Stimulated activated CD4-positive, alpha-beta T cell treated with anti-CD3 and anti-CD28 coated beads, Interleukin-4, amount 100 ng/mL, for 24 hours (primary cell): ENCODE measurements at places on chromosomes 5 and 9.

DNA sequence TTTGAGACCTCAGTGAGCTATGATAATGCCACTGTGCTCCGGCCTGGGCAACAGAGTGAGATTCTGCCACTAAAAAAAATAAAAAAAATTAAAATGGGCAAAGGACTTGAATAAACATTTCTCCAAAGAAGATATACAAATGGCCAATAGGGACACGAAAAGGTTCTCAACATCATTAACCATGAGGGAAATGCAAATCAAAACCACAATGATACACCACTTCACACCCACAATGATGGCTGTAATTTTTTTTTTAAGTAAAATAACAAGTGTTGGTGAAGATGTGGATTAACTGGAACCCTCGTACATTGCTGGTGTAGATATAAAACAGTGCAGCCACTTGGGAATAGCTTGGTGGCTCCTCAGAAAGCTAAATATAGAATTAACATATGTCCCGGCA lies 68.0 kb downstream of the SIL1 start:
- no peak for DNase-seq

DNA sequence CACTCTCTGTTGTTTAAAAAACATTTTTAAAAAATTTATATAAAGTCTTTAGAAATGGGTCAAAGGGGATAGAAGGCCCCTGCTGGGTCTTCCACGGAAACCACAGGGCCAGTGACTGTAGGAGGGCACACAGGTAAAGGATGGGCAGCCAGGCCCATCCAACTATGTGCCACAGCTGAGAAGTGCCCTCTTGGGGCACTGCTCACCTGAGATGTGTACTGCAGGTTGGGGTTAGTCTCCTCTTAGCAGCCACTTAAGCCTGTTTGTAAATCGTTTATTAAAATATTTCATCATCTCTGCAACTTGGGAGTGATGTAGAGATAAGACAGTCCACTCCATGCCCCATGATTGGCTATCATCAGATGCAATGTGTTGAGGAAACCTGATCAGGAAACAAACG lies 222.4 kb downstream of the DIRAS2 start:
- no peak for DNase-seq

- DNase-seq = no peak
Measured at GRCh38 chr5:104189909-104190308, 627.3 kb upstream of the NUDT12 start.

DNA sequence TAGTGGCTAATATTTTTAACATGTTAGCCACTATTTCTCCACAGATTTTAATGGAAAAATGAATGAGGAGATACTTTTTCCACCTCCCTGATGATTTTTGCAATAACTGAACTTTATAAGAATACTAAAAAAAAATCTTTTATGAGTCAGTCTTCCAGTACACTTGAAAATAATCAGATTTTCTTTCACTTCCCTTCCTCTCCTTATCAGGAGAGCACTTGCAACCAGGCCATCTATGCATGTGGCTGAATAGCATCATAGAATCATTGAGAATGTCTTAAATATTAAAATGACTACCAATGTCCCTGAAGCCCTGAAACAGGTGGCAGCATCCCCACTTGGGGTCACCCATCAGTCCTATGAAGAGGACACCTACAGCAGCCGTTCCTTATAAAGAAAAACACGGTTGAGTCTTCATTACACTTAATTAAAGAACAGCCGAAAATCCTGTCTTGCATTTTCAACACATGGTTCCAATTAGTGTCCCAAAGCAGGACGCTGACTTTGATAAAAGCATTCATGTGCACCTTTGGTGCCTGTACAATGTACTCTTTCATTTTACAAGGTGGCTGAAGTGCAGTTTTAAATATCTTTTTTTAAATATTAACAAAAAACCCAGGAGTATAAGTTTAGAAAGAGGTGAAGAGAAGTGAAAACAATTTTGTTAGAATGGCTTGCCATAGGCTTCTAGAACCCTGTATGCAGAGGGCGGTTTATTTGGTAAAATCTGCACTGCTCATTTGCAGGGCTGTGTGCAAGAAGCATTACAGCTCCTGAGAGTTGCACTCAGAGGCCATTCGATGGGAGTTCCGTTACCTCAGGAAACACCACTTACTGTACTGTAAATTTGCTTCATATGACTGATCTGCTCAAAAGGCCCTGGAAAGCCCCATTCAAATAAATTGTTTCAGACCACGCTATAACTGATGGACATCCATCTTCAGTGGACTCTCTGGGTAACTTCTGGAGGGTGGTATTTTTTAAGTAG lies 106.9 kb upstream of the VCAN start:
- DNase-seq = no peak

DNA sequence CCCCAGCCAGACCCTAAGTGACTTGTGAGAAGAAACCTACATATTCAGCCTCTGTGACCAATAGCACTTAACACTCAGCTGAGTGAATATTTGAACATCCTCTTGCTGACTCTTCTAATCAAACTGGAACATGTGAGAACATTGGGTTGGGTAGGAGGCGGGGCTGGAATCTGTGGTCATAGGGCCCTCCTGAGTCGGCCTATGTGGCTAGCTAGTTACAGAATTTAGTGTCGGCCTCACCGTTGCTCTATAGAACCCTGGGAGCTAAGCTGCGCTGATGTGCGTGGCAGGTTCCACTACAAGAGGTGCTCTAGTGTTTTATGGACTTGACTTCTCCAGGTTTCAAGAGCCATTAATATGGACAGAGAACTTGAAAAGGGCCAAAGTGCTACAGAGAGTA lies 138.8 kb downstream of the DROSHA start:
- DNase-seq = no peak

- no peak for DNase-seq
Measured at GRCh38 chr5:102857076-102857818, 102.1 kb downstream of the PAM start.

DNA sequence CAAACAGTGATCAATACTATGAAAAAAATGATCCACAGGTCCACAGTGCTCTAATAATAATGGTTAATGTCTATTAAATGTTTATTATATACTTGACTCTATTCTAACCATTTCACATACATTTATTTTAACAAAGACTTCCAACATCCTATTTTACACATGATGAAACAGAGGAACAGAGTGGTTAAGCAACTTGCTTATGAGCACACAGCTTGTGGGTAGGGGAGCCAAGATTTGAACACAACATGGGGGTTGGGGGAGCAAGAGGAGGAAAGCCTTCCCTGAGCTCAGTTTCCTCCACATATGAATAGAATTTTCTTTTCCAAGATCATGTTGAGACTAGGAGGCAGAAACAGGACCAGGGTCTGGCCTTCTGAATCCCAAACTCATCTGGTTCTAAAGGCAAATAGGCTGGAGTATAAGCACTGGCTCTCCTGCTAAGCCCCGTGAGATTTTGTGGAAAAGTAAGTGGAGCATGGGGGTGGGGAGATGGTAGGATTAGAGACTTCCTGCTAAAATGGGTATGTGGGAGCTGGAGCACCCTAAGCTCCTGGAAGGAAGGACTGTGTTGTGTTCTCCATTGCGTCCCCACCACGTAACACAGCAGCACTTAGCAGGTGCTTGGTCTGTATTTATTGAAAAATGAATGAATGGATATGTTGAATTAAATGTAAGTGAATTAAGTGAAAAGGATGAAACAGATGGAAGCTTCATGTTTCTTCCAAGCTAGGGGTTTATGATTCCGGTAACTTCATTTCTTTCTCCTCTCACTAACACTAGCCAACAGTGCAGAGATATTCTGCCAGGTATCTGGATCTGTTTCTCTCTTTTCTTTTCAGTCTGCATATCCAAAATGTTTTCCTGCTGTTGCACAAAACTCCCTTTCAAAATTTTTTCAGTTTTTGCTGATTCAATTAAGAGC lies 26.9 kb upstream of the GALNT10 start:
- DNase-seq = no peak

DNA sequence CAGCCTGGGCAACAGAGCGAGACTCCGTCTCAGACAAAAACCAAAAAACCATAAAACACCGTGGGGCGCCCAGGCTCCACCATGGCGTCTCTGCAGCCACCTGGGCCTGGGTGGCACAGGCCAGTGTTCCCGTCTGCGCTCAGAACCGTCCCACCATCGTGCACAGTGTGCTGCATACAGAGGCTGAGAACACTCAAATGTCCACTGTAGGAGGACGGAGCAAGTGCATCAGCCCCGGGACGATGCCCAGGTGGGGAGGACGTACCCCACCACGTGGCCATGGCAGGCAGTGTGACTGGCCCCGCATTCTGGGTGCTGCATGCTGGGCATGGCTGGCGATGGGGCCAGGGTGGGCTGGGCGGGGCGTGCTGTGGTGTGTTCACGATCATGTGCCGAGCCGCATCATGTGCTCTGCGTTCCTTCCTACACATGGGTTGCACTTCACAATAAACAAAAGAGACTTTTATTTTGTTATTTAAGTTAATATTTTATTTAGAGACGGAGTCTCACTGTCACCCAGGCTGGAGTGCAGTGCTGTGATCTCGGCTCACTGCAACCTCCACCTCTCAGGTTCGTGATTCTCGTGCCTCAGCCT lies 37.8 kb downstream of the EXD3 start:
- no peak for DNase-seq

DNA sequence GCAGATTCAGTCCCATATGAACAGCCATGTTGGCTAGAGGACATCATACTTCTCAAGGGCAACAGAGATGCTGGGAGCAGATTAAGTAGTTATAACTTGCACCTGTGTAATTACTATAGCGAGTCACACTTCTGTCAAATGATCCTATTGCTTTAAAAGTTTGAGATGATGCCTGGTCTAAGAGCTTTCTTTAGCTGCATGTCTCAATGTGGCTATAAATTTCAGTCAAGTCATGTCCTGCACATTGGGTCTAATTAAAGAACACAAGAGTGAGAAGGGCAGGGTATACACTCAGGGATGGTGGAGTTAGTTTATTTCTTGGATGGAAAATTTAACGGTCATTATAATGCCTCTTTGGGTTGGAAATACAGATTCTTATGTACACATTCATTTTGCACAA lies 557.3 kb downstream of the RAB3C start:
- DNase-seq = no peak

GRCh38 chr9:16712787-16713186 lies 157.7 kb downstream of the BNC2 start:
- no peak for DNase-seq

- DNase-seq = no peak
Measured at GRCh38 chr9:29640507-29640906, 2067.2 kb upstream of the C9orf72 start.

GRCh38 chr9:19637084-19637483 lies 151.8 kb downstream of the SLC24A2 start:
- no peak for DNase-seq

DNA sequence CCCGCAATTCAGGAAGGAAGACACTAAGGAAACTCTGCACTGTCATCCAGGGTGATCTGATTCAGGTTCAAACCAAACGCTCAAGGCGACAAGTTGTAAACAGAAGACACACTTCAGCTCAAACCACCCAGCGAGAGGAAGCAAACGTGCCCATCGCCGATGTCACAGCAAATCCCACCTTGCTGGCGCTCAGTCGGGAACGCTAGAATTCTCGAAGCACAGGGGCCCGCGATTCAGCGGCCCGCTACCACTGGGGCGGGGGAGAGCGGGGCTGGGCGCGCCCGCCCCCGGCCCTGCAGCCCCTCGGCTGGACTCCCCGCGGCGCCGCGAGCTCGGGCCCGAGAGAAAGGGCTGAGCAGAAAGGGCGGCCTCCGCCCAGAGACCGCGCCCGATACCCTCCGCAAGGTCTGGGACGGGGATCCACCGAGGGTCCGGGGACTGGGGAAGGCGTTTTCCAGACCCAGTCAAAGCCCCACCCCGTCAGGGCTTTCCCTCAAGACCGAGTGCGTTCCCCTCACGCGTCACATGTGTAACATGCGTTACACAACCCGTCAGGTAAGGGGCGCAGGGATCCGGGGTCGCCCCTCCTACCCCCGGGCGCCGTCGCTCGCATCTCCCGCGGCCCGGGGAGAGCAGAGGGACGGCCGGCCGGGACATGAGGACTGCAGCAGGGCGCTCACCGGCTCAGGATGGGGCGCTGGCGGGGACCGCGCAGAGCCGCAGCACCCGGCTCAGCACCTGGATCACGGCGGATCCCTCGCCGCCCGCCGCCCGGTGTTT lies 469 bp downstream of the AGTPBP1 start:
- peak; percentile 65 for DNase-seq

GRCh38 chr5:154756009-154756867 lies 1.1 kb downstream of the LARP1 start:
- DNase-seq = peak; percentile 33

GRCh38 chr5:179217356-179217755 lies 127.9 kb downstream of the ADAMTS2 start:
- no peak for DNase-seq
